Activated CD8-positive, alpha-beta memory T cell treated with anti-CD3 and anti-CD28 coated beads for 48 hours (primary cell): ENCODE measurements at places on chromosomes 13 and 19.
A peak's percentile ranks its signal among the peaks of the same experiment; 100 is the strongest.

DNA sequence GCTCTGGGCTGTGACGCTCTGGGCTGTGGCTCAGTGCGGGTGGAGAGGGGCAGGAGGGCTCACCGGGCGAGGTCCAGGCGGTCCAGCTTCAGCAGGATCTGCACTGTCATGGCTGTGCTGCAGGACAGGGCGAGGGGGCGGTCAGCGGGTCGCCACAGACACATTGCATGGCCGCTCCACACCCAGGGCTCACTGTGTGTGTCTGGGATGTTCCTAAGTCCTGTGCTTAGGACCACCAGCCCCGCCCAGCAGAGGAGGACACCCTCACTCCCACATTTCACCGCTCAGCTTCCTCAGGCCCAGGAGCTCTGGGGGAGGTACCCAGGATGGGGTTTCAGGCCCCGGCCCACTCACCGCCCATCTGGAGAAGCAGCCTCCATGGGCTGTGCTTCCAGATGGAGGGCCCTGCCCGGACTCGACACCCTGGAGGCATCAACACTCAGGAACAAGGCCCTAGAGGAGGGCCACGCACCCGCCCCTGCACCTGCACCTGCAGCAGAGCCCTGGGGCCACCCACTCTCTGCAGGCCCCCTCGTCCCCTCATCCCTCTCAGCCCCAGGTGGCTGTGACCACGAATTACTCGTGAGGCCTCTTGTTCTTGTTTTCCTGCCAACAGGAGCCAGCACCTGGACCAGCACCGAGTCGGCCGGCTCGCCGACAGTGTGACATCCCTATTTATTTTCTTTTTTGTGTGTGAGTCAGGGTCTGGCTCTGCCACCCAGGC is 9.7 kb upstream of the CERS1 start:
- no peak for DNase-seq

- DNase-seq, result no peak
Measured at GRCh38 chr13:77457966-77458365, 77.5 kb upstream of the SCEL start.

- no peak for DNase-seq
Measured at GRCh38 chr13:88887045-88887662, 1216.0 kb downstream of the SLITRK5 start.

- no peak for DNase-seq
Measured at GRCh38 chr19:53004242-53004641, 9.5 kb upstream of the ERVV-1 start.

DNA sequence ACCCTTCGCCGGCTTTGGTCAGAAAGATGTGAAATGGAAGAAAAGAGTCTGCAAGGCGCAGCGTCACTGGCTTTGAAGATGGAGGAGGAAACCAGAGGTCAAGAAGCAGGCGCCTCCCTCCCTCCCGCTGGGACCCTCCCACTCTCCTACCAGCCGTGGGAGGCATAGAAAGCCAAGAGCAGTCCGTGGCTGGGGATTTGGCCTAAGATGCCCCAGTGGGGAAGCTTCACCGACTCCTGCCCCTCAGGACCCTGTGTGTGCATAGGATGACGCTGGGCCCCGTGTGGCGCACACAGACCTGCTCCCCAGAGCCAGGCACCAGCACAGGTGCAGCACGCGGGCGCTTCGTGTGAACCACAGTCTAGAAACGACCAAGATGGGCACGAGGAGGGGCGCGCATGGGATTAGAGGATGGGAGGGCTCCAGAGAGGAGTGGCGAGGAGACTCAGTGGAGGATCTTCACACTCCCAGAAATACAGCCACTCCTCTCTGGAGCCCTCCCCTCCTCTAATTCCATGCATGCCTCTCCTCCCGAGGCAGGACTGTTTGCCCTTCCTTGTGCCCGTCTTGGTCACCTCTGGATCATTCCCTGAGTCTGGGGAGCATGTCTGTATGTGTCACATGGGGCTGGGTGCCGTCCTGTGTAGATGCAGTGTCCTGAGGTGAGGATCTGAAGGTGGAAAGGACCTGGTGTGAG is 194.3 kb downstream of the TEX29 start:
- DNase-seq, result no peak

- no peak for DNase-seq
Measured at GRCh38 chr13:107208889-107209288, 641.0 kb upstream of the ARGLU1 start.

DNA sequence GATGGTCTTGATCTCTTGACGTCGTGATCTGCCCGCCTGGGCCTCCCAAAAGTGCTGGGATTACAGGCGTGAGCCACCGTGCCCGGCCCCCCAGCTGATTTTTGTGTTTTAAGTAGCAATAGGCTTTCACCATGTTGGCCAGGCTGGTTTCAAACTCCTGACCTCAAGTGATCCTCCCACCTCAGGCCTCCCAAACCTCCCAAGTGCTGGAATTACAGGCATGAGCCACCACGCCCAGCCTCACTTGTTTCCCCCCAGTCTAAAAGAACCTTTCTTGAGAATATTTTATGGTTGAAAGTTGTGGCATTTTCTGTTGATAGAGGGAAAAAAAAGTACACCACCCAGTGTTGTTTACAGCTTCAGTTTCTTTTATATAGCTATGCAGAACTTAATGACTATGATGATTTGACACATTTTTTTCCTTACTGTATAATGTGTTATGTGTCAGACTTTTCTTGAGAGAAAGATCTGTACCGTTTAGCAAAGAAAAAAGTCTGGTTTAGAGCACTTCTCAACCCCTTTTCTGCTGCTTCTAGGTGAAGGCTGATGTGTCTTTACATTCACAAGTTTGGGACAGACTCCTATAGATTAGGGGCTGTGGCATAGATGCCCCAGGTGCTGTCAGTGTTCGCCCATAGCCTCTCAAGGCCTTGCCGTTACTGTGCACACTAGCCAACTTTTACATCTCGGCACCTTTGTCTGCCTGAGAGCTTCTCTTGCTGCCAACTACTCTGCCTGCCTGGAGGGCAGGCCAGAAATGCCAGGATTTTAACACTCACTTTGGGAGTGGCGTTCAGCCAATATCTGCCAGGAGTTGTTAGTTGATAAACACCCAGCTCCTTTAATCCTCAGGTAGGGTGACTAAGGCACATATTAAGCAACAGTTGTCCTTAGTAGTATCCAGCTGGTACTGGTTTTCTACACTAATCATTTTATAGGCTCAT is 33.0 kb downstream of the KCTD4 start:
- no peak for DNase-seq

- no peak for DNase-seq
Measured at GRCh38 chr19:51628153-51628939, 1.9 kb downstream of the SIGLEC5 start.

GRCh38 chr19:34241513-34242337 is 12.6 kb upstream of the GARRE1 start:
- DNase-seq, result no peak

- DNase-seq, result no peak
Measured at GRCh38 chr19:19338082-19338481, 17.5 kb downstream of the MAU2 start.

DNA sequence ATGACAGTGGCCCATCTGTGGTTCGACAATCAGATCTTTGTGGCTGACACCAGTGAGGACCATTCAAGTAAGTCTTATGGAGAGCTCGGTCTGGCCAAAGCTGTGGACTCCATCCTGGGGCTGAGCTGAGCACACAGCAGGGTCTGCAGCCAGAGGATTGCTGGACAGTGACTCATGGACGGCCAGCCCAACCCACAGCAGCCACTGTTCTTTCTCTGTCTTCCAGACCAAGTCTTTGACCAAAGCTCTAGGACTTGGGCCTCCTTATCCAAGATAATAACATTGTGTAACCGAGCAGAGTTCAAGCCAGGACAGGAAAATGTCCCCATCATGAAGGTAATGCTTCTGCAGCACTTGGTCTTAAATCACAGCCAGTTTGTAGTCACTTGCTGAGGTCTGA is 12.4 kb downstream of the ATP12A start:
- DNase-seq, result no peak

GRCh38 chr13:98998831-98999638 is 21.2 kb upstream of the DOCK9 start:
- no peak for DNase-seq

DNA sequence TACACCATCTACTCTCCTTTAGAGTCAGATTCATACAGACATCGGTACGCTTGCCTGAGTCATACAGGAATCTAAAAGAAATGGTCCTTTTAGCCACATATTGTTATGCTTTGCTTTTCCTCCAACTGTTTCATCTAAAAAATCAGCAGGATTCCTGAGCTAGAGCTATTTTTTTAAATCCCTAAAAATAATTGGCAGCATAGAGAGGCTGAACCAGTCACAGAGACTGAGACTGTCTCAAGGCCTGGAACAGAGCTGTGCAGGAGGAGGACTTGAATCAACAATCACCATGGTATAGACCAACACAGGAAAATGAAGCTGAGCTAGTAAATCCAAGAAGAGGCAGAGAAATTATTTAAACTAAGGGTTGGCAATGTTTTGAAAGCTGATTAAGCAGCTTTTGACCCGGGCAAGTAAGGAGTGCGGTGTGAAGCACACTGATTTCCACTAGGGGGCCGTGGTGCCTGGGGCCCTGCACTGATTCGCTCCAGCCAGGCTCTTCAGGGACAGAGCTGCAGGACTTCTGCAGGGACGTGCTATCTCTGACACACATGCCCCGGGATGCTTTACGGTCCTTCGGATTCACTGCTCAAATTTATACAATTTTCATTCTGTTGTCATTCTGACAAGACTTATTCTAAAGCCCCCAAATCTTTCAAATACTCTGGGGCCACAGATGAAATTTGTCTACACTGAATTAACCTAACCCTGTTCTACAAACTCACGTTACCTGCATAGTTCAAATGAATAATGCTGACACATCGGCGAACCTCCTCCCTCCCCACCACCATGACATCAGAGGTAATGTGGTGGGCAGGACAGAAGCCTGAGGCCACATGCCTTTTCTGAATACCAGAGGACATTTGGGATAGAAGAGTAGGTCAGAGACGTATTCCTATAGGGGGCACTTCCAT is 87.6 kb upstream of the SLC15A1 start:
- no peak for DNase-seq

GRCh38 chr19:17944301-17944700 is 11.5 kb downstream of the CCDC124 start:
- no peak for DNase-seq

GRCh38 chr13:109246001-109246400 is 540.4 kb downstream of the IRS2 start:
- no peak for DNase-seq

DNA sequence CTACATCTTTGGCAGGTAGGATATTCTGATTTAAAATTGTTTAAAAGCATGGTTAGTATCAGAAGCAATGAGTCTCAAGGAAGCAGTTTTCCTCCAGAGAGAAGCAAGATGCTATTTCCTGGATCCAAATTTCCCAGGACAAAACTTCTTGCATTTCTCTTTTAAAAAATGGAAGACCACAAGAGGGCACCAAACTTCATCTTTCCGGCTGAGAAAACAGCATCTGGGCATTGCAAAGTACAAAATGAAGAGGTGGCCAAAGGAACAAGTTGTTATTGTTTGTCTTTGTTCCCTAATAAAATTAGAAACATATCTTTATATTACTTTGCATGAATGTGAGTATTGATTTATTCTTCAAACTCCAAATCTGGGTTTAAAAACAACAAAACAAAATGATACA is 60.0 kb upstream of the LRCH1 start:
- no peak for DNase-seq

DNA sequence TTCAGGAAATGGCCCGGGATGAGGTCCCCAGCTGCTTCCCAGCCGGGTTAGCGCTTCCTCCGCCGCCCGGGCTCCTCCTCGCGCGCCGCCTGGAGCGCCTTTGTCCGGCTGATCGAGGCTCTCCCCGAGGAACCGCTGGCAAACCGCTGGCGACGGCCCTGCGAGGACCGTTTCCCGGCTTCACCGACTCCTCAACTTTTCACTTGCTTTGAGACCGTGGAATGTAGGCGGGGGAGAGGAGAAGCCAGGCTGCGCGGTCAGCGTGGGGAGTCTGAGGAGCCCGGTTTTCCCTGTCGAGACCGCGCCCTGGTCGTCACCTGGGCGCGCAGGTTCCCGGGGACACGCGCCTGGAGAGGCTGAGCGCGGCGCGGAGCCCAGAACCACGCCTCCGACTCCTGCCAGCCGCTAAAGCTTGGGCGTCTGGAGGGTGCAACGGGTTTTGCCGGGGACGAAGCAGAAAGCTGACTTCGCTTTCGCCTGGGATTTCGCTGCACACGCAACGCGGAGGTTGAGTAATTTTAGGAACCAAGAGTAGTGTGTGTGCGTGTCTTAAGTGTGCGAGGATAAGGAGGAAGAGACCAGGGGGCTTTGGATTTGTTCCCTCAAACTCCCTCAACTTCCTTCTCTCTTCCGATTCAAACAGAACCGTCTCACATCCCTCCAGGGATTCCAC is 7.3 kb upstream of the DGKH start:
- DNase-seq, result peak; percentile 35

GRCh38 chr13:67137044-67137735 is 92.9 kb downstream of the PCDH9 start:
- DNase-seq, result no peak

DNA sequence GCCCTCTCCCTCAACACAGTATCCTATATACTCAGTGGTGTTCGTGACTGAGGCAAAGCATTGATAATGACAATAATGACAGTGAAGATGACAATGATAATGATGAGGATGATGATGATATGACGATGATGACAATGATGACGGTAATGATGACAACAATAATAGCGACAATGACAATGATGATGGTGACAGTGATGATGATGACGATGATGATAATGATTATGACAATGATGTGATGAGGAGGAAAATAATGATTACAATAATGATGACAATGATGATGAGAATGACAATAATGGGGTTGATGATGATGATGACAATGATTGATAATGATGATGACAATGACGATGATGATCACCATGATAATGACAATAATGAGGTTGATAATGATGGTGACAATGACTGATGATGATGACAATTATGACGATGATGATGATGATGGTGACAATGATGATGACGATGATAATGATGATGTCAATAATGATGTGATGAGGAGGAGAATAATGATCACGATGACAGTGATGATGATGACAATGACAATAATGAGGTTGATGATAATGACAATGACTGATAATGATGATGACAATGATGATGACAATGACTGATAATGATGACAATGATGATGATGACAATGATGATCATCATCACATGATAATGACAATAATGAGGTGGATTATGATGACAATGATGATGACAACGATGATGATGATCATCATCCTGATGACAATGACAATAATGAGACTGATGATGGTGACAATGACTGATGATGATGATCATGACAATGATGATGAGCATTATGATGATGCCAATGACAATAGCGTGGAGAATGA is 16.7 kb downstream of the ELSPBP1 start:
- no peak for DNase-seq
